ENCODE measurements at places on chromosomes 2 and 18.

DNA sequence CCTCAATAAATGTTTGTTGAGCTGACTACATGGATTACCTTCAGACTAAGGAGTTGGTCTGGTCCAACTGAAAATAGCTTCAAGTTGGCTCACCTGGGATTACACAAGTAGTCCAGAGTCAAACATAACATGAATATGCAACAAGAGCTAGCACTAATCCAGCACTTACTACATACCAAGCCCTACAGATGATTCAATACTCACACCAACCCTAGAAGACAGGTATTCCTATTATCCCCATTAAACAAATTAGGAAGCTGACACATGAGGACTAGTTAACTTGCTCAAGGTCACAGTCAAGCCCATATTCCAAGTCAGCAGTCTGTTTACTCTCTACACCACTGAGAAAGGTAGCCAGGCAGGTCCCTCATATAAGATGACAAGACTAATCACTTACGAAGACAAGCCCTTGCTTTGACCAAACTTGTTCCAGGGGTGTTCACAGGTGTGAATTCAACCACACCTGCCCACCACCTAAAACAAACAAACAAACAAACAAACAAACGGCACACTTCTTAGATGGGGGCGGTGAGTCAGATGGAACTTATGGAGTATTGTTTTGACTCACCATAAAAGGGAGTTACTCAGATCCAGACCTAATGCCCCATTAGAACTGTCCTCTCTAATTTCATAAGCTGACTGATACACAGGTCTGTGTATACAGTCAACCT, 29.1 kb downstream of the TMEM131 start:
- DNase-seq: no peak

GRCh38 chr2:15760232-15760910, 168.7 kb downstream of the DDX1 start:
- DNase-seq: no peak

GRCh38 chr18:70311726-70312125, 22.9 kb downstream of the SOCS6 start:
- DNase-seq: no peak

GRCh38 chr2:101341901-101342624, 33.6 kb upstream of the RNF149 start:
- DNase-seq: peak; percentile 83

DNA sequence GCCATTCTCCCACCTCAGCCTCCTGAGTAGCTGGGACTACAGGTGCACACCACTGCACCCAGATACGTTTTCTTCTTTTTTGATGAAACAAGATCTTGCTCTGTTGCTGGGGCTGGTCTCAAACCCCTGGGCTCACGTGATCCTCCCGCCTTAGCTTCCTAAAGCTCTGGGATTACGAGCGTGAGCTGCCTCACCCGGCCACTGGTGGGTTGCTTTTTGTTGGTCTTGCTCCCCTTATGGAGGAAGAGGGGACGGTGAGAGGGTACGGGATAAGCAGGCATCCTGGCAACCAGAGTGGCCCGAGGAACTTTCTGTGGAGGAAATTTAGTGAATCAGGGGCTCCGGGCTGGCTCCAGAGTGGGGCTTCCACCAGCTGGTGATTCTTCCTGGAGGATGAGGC, 222.3 kb downstream of the HDAC4 start:
- no peak for DNase-seq

DNA sequence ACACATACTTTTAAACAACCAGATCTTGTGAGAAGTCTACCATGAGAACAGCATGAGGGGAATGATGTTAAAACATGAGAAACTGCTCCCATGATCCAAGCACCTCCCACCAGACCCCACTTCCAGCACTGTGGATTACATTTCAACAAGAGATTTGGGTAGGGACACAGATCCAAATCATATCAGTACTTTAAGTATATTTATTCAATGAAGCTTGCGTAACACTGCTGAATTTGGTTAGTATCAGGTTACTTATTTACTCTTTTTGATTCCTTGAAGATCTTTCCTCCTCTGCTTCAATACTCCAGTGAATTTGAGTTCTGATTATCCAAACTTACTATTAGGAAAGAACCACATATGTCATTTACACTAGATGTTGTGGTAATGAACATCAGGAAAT, 418.6 kb downstream of the PIK3C3 start:
- DNase-seq: no peak

DNA sequence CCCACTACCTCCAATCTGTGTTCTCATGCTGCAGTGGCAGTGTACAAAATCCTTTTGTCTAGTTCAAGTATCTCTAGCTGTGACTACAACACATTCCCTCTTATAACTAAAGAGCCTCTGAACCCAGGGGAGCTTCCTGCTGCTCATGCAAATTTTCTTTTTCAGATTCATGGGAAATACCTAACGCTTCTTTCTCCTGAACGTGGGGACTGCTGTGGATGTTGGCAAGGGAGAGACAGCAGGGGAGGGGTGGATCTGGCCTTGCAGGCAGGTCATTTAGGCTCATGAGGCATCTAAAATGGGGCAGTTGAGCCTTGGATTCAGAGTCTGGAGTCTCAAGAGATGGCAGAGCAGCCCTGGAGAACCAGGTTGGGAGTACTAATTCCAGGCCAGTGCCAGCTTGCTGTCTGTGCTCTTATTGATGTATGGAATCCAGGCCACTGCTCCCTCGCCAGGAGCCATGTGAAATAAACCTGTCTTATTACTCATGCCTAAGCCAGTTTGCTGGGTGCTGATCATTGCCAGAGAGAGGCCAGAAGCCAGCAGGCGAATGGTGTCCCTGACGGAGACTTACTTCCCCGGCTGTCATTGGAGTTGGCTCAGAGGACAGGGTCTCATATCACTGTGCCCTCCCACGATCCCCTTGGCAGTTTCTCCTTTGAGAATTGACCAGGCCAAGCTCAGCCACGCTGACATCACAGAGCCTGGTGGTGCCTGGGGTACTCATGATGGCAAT, 29.2 kb upstream of the TNP1 start:
- DNase-seq: no peak

DNA sequence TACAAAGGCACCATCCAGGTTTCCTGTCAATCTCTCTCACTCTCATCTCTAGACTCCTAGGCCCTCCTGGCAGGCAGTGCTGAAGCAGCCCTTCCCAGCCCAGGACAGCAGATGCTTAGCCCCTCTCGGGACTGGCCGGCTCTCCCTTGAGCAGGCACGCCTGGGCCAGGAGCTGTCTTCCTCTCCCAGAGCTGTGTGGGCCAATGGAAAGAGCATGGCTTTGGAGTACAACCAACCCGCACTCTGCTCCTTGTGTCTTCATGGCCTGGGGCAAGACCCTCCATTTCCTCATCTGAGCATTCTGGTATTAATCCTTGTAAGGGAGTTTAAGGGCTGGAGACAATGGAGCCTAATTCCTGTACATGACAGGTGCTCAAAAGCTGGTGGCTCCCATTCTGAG, 97.2 kb downstream of the CAPN13 start:
- DNase-seq: no peak

DNA sequence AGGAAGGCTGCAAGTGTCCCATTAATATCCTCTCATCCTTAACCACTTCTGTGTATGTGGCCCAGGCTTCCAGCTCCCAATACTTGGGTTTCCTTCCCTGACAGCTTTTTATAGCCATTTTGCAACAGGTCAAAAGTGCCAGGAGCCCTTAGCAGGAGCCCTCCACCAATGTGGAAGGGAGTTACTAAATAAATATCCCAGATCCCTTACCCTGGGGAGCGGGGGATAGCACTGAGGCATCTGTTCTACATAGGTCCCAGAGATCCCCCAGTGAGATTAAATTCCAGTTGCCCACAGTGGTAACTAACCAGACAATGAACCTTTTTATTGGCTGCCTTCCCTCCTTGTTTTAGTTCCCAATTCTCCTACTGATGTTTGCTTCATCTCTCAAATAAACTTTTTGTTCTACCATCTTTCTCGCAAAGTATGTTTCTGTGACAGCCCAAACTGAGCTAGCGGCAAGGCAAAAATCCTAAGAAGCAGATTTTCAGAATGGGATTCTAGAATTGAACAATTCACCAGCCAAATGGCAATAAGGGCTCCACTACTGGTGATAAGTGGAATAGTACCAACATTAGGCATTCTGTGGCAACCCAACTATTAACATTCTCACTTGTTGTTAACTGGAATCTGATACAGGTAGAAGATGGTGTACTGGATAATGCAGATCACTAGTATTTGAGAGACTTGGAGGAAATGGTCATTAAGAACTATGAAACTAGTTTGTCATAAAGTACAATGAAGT, 83.9 kb upstream of the MAPRE2 start:
- DNase-seq: no peak

GRCh38 chr2:178796079-178796677, 11.0 kb downstream of the TTN start:
- no peak for DNase-seq

DNA sequence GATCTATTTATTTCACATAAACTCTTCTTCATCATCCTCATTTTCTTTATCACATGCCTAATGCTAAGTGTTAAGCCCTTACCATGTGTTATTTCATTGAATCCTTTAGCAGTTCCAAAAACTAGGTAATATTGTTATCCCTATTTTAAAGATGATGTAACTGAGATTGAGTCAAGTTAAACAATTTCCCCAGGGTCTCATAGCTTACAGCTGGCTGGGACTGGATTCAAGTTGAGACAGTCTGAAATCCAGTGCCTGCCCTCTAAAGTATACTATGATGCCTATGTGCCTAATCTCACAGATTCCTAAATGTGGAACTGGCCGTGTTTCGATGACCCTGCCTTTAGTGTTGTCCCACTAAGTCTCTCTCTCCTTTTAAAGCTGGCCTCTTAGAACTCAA, 108.5 kb downstream of the MAP2 start:
- no peak for DNase-seq

DNA sequence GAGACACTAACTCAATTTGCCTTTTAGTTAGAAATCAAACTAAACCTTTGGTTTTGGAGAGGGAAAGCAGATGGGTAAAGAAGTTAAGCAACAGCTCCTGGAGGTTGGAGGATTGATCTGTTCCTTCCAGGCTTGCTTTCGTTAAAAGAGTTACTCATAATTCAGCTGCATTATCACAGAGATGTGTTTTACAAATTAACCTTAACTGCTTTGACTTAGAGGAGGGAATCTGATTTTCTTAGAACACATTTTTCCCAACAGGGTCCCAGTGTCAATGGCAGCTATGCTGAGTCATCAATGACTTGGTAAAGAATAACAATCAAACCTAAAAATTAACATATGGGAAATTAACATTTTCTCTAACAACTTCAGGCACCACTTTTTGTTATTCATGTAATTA, 113.4 kb downstream of the COPS8 start:
- DNase-seq: no peak

All from CD4-positive, alpha-beta T cell treated with Interleukin-6 for 4 hours (primary cell).